ENCODE measurements at places on chromosomes 3 and 15.

DNA sequence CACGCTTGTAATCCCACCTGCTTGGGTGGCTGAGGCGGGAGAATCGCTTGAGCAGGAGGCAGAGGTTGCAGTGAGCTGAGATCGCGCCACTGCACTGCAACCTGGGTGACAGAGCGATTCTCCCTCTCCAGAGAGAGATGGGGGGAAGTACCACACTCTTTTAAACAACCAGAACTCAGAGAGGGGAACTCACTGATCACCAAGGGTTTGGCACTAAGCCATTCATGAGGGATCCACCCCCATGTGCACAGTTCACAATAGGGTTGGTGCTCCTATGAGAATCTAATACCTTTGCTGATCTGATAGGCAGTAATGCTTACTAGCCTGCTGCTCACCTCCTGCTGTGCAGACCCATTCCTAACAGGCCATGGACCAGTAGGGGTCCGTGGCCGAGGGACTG lies 51.6 kb downstream of the QTRT2 start:
- DNase-seq, result no peak

DNA sequence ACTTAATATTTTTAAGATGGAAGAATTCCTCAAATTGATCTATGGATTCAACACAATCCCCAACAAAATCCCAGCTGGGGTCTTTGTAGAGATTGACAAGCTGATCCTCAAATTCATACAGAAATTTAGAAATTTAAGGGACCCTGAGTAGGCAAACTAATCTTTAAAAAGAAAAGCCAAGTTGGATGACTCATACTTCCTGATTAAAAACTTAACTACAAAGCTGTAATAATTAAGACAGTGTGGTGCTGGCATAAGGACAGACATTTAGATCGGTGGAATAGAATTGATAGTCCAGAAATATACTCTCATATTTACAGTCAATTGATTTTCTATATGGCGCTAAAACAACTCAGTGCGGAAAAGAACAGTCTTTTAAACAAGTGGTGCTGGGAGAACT lies 11.6 kb downstream of the FAM162A start:
- DNase-seq, result no peak

DNA sequence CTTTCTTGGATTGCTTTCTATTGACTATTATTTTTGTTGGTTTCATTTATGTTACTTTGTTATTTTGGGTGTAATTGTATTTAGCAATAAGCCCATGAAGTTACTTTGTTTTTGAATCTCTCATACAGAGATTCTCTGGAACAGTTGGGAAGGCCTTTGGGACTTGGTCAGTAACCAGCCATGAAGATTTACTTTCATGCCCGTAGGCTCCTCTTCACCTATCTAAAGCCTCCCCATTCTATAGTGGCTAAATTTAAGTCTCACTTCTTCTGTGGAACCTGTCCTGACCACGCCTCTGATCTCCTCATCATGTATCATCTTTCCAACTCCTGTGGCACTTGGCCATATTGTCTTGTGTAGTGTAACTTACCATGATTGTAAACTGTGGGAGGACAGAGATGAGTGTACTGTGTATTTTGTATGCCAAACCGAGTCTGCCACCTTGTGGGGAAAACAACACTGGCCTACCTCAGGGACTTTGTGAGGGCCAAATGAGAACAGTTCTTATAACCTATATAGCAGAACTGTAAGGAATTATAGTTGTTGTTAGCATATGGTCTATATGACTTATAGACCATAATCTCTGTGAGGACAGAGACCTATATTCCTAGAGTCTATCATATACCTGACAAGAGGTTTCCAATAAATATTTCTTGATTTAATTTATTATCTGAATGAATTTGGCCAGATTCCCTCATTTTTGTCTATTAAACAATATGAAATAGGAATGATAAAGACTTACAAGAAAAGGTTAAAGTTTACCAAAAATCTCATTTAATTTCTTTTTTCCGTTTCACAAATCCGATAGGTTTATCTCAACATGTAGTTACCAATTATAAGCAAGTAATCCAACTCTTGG lies 75.0 kb downstream of the STARD9 start:
- peak; percentile 36 for DNase-seq

- DNase-seq, result no peak
These were observed at the start of gene FAM240A for GRCh38 chr3:46612324-46612723. FAM240A (plus strand) TSS chr3:46612525; CDS start chr3:46612684, 159 bp downstream.

DNA sequence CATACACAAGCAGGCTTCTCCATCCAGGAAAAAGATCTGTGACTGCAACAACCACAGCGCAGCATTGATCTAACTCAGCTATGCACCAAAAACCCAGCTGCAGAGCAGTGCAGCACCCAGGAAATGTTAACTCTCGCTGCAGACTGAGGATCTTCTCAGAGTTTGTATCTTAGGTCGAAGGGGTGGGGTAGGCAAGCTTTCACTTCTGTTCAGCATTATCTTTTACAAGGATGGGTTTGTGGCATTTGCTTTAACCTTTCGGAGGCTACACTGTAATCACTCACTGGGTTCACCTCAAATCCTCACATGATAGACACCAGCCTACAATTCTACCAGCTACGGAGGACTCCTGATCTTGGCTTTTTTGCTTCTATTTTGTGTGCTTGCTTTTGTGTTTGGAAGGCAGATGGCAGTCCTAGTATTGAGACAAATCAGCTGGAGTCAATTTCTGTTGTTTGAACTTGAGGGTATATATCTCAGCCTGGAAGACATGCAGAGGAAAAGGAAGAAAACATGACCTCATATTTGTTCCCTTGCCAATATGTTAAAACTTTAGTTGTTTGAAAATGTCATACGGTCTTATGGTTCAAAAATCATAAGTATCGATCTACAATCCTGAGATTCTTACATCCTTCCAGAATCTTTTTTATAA lies 25.2 kb downstream of the LRRK1 start:
- no peak for DNase-seq

DNA sequence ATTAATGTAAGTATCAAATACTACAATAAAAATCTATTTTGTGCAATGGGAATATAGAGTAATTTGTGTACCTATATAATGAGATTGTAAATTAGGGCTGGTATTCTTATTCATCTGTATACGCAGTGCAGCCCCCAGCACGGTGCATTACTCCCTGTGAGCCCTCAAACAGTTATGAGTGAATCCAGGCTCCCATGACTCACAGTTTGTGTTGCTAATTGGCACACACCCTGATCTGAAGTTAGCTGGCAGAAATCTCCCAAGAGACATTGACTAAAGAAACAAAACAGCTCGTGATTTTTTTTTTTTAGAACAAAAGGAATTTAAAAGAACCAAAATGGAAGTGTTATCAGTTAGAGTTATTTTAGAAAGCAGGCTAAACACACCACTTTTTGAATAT lies 15.7 kb downstream of the GK5 start:
- DNase-seq, result no peak

DNA sequence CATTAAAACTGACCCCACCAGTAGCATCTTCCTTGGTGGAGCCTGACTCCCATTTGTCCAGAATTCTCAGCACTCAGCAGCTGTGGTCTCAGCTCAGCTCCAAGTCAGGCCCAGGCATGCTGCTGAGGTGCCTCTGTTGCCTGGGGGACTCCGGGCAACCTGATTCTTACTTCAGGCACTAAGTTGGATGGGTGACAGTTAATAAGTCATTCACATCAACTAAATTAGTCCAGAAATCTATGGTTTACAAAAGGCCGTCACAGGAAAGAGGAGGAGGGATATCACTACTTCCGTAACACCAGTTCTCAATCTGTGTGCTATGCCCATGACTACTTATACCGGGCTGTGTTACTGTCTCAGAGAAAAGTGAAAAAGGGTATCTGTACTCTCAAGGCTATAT lies 310.2 kb downstream of the SATB1 start:
- DNase-seq, result no peak

- no peak for DNase-seq
These were observed 345.2 kb downstream of the VGLL3 start for GRCh38 chr3:86645756-86646155.

DNA sequence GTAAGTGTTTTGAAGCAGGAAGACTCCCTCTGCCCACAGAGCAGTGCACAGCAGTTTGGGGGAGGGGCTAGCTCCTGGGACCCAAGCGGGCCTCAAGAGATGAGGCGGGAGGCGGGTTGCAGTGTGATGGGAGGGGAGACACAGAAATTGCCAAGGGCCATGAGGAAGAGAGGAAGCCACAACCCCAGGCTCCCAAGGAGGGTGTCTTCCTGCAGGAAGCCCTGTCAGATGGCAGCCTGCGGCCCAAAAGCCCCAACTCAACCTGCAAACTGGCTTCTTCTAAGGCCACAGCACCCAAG lies 7.3 kb upstream of the ISLR2 start:
- DNase-seq, result no peak

- DNase-seq, result no peak
These were observed 6.5 kb downstream of the DYNC1LI1 start for GRCh38 chr3:32564195-32564594.

GRCh38 chr3:196643201-196643749 lies 3.8 kb downstream of the NRROS start:
- DNase-seq, result peak; percentile 78

DNA sequence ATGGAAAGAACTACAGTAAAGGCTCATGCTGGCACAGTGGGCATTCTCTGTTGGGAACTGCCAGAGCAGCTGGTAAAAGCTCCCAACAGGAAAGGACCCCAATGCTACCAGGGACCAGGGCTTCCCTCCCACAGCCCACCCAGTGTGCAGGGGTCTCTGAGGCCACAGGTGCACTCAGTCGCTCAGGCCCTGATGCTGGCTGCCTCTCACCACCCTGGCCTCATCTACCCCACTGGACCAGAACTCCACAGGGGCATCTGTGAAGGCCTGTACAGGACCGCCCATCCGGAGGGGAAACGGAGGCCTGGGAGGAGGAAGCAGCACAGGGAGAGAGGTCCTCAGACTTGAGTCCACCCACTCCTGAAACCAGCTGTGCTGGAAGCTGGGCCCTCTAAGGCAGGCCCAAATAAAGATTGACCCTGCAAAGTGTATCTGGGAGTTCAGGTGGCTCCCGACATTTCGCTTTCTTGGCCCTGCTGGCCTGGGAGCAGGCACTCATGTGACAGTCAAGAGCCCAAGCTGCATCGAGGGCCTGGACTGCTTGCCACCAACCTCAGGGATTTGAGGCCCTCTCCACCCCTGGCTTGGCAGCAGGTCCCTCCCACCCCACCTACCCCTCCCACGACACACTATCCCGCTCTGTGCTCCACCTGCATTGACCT lies 12.7 kb downstream of the KLF15 start:
- DNase-seq, result no peak

GRCh38 chr3:97937205-97937604 lies 35.0 kb downstream of the RIOX2 start:
- DNase-seq, result no peak

GRCh38 chr3:70951316-70951715 lies 632.2 kb downstream of the FOXP1 start:
- DNase-seq, result no peak

- DNase-seq, result no peak
These were observed 429.5 kb downstream of the NLGN1 start for GRCh38 chr3:173826901-173827609.

- no peak for DNase-seq
These were observed 47.5 kb downstream of the ZNF609 start for GRCh38 chr15:64507845-64508244.

- no peak for DNase-seq
These were observed 172.7 kb upstream of the CTNNB1 start for GRCh38 chr3:41026394-41027177.

GRCh38 chr3:111252779-111253178 lies 181.2 kb downstream of the NECTIN3 start:
- DNase-seq, result no peak

DNA sequence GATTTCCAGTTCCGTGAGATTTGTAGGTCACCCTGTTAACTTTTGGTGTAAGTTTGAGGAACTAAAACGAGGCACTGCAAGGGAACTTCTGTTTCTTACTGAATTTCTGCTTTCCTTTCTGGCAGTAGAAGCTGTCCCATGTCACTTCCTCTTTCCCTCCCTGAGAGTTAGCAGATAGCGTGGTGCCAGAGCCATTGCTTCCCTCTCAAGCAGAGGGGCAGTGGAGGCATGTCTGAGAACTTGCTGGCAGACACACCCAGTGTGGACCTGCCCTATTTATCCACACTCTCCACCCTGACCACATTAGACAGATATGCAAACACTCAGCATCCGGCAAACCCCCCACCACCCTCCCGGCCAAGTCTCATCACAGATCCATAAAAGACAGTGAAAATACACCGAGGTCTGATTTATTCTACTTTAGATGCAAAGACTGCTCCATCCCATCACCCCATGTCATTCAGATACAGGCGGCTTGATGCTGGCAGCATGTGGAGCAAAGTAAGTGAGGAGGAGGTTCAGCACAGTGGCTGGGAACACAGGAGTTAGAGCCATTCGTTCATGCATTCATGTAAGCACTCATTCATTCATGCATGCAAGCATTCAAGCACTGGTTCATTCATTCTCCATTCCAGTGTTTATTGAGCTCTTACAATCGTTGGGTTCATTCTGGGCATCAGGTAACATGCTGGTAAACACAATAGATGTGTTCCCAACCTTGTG lies 324.7 kb downstream of the SHQ1 start:
- peak; percentile 26 for DNase-seq

GRCh38 chr3:123287051-123287961 lies 85.6 kb downstream of the SEC22A start:
- DNase-seq, result no peak

- no peak for DNase-seq
These were observed 91.7 kb upstream of the PRICKLE2 start for GRCh38 chr3:64316971-64317370.

- no peak for DNase-seq
These were observed 30.7 kb downstream of the DENND4A start for GRCh38 chr15:65761210-65761926.

DNA sequence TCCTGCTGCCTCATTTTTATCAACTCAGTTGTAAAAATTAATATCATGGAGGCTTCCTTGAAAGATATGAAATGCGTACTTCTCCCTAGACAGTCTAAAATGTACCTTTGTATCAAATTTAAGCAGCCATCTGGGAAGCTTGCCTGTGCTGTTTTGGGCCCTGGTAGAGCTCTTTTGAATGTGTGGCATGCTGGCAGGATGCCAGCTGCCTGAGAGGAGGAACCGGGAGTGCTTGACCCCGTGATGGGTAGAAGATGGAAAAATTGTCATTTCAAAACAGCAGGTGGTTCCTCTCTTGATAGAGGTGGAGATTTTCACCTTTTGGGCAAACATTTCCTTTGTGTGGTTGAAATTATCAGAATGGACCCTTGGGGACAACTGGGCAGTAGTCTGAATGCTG lies 245.3 kb downstream of the RPLP1 start:
- no peak for DNase-seq

DNA sequence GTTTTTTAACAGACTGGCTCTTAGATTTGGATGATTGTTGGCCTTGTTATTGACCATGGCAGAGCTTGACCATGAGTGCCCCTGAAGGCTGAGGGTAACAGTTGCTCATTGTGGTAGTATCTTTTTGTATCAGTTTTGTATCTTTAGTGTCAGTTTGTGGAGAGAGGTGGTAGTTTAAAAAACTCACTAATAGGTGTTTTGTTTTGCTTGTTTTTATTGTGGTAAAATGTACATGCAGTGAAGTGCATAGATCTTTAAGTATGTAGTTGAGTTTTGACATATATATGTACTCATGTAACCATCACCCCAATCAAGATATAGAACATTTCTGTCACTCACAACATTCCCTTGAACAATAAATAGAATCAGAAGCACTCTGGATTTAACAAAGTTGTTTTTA lies 9.8 kb downstream of the GMPS start:
- no peak for DNase-seq

Measured in GM18507 (cell line).